Stimulated activated CD4-positive, alpha-beta T cell treated with anti-CD3 and anti-CD28 coated beads, Interleukin-12 subunit alpha, Interleukin-12 subunit beta, amount 100 ng/mL, for 24 hours (primary cell): ENCODE measurements at places on chromosomes 16 and 17.
A peak's percentile ranks its signal among the peaks of the same experiment; 100 is the strongest.

GRCh38 chr16:19808061-19808641 is 76.5 kb downstream of the GPRC5B start:
- no peak for DNase-seq

DNA sequence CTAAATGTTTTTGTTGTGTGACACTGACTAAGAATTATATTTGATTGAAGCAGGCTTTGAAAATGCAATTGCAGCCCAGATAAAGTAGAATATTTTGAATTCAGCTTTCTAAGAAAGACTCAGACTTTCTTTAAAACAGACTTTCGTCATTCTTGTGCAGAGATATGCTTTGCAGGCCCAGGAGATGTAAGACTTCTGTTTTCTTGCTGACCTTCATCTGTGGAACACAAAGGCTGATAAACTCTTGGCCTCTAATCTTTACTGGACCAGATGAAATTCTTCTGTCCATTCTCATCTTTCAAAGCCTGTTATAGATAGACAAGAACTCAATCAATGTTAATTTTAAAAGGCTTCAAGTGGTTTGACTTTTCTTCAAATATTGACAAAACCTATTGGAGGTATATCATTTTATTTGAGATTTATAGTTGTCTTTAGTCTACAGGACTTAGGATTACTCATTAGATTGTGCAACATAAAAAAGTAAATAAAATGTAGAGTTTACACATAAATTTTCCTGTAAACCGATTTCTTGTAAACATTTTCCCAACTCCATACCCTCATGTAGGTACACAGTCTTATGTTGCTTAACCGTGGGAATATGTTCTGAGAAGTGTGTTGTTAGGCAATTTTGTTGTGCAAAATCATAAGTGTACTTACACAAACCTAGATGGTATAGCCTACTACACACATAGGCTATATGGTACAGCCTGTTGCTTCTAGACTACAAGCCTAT is 94.2 kb downstream of the MAP2K4 start:
- no peak for DNase-seq

DNA sequence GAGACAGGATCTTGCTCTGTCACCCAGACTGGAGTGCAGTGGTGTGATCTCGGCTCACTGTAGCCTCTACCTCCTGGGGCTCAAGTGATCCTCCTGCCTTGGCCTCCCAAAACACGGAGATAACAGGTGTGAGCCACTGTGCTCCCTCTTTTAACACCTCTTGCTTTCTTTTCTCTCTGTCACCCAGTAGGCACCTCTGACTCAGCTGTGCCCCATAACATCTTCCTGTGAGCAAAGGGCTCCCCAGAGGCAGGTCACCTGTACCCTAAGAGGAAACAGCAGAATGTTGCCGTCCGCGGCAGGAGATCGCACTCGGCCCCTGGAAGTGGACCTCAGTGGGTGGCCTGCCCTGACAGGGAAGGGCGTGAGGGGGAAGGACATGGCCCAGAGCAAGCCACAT is 918 bp upstream of the NLRC3 start:
- DNase-seq = no peak

DNA sequence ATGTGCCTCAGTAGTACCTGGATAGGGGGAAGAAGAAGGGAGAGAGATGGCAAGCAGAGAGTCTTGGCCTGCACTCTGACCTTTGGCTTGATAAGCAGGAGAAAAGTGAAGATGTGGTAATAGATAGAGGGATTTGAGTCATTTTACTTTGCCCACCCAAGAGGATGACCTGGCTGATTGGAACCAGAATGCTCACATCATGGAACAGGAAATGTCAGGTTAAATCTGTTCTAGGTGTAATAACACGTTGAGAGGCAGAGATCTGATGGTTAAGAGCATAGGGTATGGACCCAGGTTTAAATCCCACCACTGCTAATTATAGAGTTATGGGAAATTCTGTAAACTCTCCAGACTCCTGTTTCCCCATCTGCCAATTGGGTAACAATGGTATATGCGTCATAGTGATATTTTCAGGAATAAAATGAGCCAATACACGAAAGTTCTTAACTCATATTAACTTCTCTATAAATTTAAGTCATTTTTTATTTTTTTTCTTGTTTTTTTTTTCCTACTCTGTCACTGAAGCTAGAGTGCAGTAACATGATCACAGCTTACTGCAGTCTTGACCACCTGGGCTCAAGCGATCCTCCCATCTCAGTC is 8.1 kb upstream of the CCL18 start:
- no peak for DNase-seq

DNA sequence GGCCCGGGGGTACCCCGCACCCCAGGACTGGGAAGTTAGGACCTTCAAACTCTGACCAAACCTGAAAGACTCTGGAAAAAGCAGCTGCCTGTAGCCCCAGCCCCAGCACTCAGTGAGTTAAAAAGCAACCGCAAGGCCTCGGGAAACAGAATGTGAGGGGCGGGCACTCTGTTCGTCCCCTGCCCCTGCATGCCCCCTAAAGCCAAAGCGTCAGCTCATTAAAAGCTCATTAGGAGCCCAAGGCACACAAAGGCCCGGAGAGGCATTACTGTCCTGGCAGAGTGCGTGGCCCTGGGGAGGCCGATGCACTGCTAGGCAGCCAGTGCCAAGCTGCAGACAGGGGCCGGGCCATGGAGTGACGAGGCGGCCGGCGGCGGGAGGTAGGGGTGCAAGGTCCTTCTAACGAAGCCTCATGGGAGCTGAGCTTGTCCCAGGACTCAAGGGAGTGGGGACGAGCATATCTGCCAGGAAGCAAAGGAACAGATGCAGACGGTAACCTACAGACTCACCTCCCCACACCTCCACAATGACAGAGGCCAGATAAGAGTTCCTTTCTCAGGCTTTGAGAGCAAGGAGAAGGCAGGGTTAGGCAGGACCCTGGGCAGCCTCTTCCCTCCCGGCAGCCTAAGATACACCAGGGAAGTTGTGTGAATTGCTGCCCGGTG is 116.8 kb downstream of the ENGASE start:
- DNase-seq = no peak

GRCh38 chr16:82567175-82567574 is 59.6 kb upstream of the CDH13 start:
- DNase-seq = no peak

GRCh38 chr17:82248815-82249674 is 20.2 kb downstream of the SLC16A3 start:
- no peak for DNase-seq

DNA sequence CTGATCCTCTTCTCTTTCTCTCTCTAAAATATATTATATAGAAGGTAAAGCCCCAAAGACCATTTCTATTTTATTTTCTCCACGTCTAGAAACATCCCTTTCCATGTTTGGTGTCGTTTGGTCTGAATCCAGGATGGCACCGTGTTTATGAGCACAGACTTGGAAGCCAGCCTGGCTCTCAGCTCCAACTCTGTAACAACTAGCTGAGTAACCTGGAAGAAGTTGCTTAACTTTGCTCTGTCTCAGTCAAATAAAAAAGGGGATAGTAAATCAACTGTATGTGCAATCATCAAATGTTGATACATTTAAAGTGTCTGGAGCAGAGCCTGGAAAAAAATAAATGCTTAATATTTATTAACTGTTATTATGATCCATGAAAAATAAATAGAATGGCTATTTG is 249.8 kb upstream of the MAF start:
- DNase-seq = no peak

GRCh38 chr16:26175944-26176343 is 484.2 kb downstream of the HS3ST4 start:
- no peak for DNase-seq

DNA sequence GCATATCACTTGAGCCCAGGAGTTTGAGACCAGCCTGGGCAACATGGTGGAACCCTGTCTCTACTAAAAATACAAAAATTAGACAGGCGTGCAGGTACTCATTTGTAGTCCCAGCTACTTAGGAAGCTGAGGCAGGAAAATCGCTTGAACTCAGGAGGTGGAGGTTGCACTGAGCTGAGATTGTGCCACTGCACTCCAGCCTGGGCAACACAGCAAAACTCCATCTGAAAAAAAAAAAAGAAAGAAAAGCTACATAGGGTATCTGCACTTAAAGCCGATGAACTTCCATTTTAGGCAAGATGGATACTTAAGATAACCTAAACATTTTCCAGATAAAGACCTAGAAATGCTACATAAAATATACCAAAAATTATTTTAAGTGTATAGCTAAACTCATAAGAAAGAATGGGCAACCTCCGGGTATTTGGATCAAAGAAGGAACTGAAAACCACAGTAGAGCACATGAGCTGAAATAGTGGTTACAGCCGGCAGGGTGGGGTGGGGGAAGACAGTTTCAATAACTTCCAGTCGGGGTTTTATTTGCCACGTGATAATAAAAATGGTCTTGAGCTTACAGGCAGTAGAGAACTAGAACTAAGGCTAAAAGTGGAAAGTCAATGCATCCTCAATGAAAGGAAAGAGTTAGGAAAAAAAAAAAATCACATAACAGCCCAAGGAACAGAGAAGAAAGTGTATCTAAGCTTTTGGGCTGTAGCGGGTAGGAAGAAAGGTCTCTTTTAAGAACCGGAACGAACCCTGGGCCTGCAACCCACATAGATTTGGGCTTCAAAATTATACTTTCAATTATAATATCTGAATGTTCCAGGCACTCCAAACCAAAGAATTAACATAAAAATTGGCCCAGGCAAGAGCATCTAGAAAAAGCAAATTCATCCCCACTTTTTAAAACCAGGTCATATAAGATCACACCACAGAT is 53.1 kb downstream of the CFDP1 start:
- DNase-seq = peak; percentile 6

DNA sequence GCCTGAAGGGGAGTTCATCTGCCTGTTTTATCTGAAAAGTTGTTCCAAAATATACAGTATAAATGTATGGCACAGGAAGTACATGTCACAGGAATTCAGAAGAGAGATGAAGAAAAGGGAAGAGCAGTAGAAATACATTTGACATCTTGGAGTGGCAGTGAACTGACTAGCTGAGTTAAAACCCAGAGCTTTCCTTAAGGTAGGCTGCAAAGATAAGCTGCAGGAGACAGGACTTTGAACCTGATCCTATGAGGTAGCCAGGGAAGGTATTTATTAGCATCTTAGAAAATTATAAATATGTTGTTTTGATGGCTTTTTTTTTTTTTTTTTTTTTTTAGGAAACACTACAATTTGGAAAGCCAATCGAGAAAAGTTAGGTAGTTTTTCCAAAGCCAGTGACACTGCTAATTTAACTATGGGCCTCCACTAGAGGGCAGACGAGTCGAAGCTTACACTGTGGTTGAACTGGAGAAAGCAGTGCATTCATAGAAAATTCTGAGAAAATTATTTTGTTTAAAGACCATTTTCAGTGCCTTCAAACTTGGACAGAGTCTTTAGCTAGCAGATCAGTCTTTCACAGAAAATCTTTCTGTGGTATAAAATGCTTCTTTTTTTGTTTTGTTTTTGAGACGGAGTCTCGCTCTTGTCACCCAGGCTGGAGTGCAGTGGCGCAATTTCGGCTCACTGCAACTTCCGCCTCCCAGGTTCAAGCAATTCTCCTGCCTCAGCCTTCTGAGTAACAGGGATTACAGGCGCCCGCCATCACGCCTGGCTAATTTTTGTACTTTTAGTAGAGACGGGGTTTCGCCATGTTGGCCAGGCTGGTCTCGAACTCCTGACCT is 122.3 kb downstream of the SSH2 start:
- peak; percentile 60 for DNase-seq

DNA sequence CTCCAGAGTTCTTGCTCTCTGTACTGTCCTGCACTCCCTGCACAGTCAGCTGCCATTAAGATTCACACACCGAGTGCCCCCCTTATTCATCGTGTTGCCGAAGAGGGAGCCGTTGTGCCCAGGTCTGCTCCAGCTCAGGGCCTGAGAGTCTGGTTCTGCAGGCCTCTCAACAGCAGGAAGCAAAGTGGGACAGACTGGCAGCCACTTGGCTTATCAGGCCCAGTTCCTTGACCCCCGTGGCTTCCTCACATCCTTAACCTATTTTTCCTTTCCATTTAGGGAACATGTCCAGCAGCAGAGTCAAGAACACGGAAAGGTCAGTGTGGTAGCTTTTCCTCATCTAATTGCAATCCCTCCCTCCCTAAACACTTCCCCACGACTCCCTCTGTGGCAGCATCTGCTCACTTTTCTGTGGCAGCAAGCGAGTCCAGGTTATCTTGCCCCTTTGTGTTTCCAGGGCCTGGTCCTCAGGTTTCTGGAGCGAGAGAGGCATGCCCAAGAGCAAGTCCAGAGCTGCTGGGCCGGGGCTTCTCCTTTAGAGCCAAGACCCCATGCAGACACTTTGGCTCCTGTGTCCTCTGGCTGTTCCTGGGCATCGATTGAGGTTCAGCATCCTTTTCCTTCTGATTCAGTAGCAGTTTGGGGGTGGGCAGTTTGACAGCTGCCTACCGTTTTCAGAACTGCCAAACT is 22.1 kb upstream of the ADAM11 start:
- no peak for DNase-seq

- DNase-seq = no peak
Observed at GRCh38 chr17:59804901-59805465, 87.8 kb downstream of the TUBD1 start.

GRCh38 chr16:4609200-4610010 is 5.3 kb downstream of the UBALD1 start:
- no peak for DNase-seq

DNA sequence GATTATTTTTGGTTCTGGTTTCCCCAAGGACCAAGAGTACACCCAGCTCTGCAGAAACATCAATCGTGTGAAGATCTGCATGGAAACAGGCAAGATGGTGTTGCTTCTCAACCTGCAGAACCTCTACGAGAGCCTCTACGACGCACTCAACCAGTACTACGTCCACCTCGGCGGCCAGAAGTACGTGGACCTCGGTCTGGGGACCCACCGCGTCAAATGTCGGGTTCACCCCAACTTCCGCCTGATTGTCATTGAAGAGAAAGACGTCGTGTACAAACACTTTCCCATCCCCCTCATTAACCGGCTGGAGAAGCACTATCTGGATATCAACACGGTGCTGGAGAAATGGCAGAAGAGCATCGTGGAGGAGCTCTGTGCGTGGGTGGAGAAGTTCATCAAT is 67.4 kb upstream of the ENDOV start:
- DNase-seq = no peak

DNA sequence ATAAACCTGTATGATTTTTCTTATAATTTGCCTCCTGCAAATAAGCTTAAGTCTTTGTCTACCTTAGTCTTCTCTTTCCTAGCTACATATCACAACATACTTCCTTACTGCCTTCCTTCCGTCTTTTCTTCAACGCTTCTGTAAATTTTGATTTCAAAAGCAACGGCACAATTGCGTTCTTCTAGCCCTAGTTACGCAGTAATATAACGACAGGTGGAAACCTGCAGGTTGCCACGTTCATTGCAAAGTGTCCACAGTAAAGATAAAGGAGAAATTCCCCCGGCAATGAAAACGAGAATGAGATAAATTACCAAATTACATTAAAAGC is 546 bp upstream of the PSMD7 start:
- DNase-seq = no peak
